ENCODE measurements at places on chromosomes 6 and 20.

DNA sequence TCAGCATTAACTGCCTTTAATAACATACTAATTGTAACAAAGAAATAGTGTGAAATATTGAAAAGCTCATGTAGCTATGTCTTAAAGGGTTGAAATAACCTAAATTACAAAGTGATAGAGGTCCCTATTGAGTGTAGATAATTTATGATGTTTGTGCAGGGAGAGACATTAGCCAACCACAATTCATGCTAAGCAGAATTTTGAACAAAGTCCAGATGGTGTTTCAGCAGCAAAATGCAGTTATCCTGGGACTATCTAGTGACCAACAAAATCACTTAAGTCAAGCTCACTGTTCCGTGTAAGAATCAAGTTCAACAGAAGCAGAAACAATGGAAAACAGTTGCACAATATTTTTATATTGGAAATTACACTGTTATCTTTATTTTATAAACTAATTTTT lies 218.5 kb downstream of the SIM1 start:
- no peak for DNase-seq

GRCh38 chr6:30826961-30827342 lies 57.4 kb upstream of the DDR1 start:
- DNase-seq, result no peak

DNA sequence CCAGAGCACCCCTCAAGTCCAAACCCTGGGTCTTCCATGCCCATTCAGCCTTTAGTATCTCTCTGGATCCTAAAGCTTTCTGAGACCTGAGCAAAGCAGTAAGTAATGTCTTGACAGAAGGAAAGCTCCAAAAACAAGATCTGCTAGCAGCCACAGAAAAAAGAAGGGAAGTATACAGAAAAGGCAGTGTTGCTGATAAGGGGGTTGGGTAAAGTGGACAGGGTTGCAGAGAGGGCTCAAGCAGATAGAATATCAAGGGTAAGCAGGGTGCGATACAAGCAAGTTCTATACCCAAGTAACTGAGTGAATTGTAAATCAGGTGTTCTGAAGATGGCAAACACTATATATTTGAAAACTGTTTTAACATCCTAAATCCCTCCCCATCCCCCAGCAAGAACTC lies 113.4 kb upstream of the CARMIL1 start:
- no peak for DNase-seq

DNA sequence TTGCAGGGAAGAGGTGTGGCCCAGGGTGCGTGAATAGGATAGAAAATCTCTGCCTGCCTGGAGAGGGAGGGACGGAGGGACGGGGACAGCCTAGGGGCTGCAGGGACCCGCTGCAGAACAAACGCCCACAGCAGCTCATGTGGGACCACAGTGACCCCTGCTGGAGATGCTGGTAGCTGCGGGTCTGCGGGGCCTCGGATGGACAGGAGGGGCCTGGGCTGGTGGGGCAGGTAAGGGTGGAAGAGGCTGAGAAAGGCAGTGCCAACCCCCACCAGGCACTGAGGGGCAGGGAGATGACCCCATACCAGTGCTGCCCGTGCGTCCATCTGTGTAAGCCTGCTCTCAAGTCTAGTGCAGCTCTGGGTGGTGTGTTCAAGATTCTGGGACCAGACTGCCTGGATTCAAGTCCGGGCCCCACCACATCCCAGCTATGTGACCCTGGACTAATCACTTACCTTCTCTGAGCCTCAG lies 39.4 kb downstream of the KIAA1755 start:
- peak; percentile 94 for DNase-seq

DNA sequence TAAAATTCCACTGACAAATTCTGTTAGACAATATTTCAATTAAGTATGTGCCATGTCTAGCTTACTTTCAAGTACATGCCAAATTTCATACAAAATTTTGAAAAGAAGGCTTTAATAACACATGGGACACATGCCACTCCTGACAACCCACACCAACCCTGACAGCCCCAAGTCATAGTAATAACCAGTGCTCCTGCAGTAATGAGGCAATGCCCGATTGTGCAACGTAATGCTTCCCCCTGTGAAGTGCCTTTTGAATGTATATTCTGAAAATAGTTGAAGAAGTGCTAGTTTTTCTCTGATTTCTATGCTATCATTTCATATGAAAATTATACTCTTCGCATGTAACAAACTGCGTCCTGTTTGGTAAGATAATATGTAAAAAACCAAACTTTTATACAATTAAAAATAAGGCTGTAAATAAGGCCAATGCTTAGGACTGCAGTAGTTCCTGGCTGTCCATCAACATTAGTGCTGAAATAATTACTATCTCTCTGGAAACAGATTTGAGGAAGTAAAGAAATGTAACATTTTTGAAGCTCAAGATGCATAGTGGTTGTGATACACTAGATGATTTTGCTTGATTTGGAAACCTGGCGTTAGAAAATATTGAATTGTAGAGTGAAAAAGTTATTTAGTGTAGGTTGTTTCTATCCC lies 125.8 kb upstream of the BCLAF1 start:
- no peak for DNase-seq

GRCh38 chr6:89208551-89208950 lies 8.6 kb downstream of the GABRR1 start:
- DNase-seq, result no peak

- DNase-seq, result no peak
Measured at GRCh38 chr20:4136078-4136966, 121.0 kb upstream of the RNF24 start.

- no peak for DNase-seq
Measured at GRCh38 chr6:111805511-111806164, 67.6 kb downstream of the FYN start.

DNA sequence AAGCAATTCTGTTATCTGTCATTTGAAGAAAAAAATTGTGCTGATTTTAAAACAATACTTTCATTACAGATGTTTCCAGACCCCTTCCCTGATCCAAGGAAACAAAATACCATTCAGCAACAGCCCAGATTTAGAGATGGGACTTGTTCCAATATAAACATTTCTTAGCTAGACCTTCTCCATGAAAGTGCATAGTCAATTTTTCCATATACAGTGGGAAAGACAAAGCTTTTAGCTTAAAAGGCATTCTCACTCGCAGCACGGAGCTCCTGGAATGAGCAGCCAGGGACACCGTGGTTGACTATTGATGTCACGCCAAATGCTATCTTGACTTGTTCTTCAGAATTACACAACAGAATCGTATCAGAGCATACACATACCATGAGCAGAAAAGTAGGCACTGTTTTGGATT lies 21.5 kb downstream of the LAMA4 start:
- DNase-seq, result peak; percentile 59

DNA sequence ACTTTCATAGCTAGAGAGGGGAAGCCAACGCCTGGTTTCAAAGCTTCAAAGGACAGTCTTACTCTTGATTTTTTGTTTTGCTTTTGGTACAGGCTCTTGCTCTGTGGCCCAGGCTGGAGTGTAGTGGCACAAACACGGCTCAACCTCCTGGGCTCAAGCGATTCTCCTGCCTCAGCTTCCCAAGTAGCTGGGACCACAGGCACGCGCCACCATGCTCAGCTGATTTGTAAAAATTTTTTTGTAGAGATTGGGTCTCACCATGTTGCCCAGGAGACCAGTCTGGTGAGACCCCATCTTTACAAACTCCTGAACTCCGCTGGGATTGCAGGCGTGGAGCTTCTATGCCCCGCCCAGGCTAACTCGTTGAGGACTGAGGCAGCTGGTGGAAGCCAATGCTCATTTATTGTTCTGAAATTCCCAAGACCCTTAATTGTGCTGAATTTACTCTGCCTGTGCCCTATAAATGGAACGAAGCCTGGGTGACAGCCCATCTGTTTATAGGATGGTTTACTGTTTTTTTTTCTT lies 18.0 kb downstream of the SRSF3 start:
- DNase-seq, result no peak

DNA sequence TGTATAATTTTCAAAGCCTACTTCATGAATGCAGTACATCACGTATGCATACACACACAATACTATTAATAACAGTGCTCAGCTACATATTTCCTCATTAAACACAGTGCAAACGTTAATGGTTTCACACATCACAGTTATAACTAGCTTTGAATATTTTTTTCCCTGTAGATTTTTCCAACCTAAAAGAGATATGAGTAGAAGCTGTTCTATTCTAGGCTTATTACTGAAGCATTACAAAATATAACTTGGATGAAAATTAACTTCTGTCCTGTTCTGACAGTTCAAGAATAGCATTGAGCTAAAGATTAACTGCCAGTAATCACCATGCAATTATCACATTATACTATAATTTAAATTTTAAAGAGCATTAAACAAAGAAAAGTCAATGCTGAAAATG lies 6.2 kb downstream of the LMBRD1 start:
- DNase-seq, result no peak

GRCh38 chr6:26327450-26328264 lies 37.3 kb upstream of the BTN3A2 start:
- DNase-seq, result peak; percentile 21

- no peak for DNase-seq
Measured at GRCh38 chr6:77461796-77462195, 1.5 kb downstream of the HTR1B start.

DNA sequence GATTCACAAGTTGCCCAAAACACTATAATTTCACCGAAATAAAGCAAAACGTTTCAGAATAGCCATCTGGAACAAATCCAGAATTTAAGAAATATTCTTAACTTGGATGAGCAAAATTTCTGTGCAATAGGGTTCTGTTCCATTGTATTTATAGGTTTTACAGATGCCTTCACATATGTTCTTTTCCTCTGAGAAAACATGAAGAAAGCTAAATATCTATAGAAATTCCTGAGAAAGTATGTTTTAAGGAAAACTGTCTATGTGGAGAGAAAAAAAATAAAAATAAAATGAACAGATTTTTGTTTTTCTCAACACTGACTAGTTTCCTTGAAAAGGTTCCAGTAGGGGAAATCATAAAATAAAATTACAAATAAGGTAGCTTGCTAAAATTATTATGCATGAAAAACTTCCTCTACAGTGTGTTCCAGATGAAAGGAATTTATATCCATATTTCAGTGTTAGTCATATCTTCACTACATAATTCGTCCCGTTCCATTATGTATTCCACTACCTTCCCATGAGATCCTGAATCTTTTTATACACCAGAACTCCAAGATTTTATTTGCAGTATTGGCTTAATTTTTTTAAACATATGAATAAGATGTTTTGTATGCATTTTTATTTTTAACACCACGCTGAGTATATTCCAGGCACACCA lies 42.4 kb upstream of the TMX4 start:
- no peak for DNase-seq

DNA sequence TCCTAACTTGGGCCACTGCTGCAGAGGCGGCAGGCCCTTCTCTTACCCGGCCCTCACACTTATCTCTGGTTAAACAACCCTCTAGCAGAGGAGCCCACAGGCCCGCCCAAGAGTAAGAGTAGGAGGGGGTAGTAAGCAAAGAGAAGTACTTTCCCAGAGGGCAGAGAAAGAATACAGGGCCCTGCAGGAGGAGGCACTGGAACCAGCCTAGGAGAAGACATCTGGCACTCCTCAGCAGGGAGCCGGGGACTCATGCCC lies 10.1 kb downstream of the MTCH1 start:
- DNase-seq, result no peak

DNA sequence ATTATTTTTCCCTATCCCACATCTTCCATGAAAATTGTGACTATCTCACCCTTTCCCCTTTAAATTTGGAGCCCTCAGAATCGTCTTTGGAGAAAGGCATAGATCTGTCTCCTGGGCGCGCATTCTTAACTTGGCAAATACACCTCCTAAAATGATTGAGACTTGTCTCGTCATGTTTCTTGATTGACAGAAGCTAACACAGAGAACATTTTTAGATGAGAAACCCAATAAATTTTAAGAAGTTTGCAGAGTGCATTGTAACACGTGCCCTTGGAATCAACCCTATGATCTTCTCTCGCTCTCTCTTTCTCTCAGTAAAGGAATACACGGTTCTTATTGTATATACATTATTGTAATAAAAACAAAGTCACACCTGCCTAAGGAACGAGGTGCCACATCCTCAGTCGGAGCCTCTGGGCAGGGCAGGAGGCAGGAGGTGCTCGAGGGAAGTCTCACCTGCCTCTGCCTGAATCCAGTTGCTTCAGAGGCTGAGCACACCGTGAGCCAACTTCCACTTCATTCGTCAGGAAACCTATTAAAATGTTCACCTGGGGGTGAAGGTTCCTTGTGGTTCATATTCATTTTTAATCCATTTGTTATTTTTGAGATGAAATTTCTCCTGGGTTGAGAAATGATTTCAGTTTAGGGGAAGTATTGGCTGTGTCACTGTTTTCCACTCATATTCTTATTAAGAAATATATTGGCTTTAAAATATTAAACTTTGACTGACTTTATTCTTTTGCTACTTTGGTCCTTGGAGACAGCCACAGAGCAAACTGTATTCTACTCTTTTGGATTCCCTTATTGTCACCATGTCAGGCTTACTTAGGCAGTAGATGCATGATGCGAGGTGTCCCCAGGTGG lies 90.5 kb upstream of the THBS2 start:
- DNase-seq, result no peak

- DNase-seq, result no peak
Measured at GRCh38 chr6:23280437-23280836, 711.1 kb downstream of the HDGFL1 start.

DNA sequence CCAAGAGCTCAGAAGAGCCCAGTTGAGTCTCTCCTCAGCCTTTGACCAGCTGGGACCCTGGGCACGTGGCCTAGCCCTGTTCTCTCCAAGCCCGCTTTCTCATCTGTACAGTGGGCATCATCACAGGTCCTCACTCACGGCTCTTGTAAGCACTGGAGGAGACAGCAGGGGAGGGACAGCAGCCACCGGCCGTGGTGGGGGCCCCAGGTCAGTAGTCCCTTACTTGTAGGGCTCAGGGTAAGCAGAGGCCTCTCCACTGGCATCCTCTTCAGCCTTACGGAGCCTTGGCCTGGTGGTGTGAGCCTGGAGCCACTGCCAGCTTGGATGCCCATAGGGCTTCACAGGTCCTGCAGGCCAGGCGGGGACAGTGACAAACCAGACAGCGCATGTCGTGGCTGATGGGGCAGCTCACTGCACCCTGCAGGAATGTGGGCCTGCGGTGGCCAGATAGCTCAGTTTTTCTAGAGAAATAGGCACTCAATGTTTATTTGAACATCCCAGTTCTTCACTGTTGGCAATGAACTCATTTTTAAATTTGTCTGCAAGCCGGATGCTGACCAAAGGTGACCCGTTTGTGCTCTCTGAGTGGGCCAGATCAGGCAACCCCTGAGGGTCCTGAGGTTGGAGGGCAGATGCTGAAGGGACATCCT lies 65.1 kb downstream of the ADNP start:
- DNase-seq, result no peak

DNA sequence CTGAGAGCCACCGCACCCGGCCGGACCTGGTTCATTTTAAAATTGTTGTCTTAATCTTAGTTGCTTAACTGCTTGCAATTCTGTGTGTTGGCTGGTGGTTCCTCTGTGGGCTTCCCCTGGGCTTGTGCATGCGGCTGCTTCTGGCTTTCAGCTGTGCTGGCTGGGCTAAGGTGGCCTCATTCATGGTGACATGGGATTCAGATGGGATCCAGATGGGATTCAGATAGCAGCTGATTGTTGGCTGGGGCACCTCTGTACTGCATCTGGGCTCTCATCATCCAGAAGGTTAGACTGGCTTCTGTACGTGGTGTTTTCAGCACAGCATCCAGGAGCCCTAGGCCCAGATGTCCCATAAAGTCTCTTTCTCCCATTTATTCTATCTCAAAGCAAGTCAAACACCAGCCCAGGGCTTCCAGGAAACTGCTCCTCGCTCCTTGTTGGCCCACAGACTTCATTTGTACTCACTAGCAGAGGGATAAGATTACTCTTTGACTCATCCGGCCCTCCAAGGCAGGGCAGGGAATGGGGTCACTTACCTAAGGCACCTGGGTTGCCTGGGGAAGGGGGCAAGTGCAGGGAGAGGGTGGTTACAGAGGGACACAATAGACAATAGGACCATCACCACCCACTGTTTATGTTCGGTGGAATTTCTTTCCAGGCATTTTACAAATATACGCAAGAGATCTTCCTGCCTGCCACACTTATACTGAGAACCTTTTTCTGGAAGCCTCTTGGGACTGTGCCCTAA lies 10.2 kb upstream of the PEDS1 start:
- DNase-seq, result no peak

Data from SK-N-SH (cell line).